ENCODE measurements at places on chromosomes 2 and 18. TPM values are rescaled to one million over a fixed set of nuclear protein-coding genes. Genes with fewer than 3 reads are reported as not detected.

GRCh38 chr2:204638471-204639194 is 93.4 kb downstream of the PARD3B start:
- no peaks in the 10 kb centered on the region for H3K4me1 ChIP-seq
- H3K36me3 ChIP-seq = no peaks in the 10 kb centered on the region
- no peak for DNase-seq
- H3K27ac ChIP-seq = no peak overlapping the region

DNA sequence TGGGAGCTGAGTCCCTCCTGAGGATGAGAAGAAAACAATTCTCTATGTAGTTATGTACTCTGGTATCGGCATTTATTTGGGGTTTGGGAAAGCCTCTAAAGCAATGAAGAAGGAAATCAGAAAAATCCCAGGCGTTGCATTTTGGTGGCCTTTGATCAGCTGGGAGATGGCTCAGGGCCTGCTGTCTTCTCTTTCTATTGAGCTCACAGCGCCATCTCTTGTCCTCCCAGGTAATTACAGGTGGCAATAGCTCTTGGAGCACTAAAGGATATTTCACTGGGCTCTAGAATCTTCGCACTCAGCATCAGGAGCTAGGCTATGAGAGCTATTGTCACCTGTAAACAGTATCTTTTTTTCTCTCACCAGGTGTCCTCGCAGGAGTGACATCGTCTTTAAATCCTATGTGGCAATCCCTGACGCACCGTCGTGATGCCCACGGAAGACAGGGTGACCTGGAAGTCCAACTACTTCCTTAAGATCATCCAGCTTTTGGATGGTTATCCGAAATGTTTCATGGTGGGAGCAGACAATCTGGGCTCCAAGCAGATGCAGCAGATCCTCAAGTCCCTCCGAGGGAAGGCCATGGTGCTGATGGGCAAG is 76.1 kb upstream of the PMAIP1 start:
- H3K27me3 ChIP-seq = no peaks in the 10 kb centered on the region
- H3K4me1 ChIP-seq = no peaks in the 10 kb centered on the region
- H3K36me3 ChIP-seq = no peaks in the 10 kb centered on the region
- DNase-seq = no peak
- no peak overlapping the region for H3K4me3 ChIP-seq

GRCh38 chr2:144586476-144586875 is 66.6 kb upstream of the ZEB2 start:
- no peaks in the 10 kb centered on the region for H3K36me3 ChIP-seq
- no peak for DNase-seq
- H3K27ac ChIP-seq = no peak overlapping the region
- H3K4me1 ChIP-seq = no peaks in the 10 kb centered on the region

DNA sequence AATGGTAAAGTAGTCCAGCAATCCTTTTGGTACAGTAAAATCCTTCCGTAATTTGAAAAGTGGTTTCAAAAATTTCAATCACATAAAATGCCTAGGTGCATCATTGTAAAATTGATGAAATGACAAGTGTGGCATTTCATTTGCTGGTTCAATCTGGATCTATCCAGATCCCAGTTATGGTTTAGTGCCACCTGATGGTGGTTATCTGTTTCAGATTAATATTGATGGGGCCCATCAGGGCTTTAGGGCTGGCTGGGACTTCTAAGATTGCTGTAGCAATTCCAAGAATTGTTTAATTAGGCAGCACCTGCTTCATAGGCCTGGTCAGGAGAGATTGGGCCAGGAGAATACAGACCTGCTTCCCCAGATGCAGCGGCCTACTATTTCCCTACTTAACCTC is 55.5 kb upstream of the PIK3C3 start:
- no peaks in the 10 kb centered on the region for H3K27me3 ChIP-seq
- no peaks in the 10 kb centered on the region for H3K4me1 ChIP-seq
- H3K27ac ChIP-seq = no peak overlapping the region
- H3K4me3 ChIP-seq = no peak overlapping the region
- no peak for DNase-seq

Gene ZC3H6
- 9.4 TPM for polyA plus RNA-seq

GRCh38 chr2:111061191-111061590 is 59.5 kb upstream of the BCL2L11 start:
- no peak for DNase-seq
- H3K4me1 ChIP-seq = no peaks in the 10 kb centered on the region
- no peaks in the 10 kb centered on the region for H3K27me3 ChIP-seq

DNA sequence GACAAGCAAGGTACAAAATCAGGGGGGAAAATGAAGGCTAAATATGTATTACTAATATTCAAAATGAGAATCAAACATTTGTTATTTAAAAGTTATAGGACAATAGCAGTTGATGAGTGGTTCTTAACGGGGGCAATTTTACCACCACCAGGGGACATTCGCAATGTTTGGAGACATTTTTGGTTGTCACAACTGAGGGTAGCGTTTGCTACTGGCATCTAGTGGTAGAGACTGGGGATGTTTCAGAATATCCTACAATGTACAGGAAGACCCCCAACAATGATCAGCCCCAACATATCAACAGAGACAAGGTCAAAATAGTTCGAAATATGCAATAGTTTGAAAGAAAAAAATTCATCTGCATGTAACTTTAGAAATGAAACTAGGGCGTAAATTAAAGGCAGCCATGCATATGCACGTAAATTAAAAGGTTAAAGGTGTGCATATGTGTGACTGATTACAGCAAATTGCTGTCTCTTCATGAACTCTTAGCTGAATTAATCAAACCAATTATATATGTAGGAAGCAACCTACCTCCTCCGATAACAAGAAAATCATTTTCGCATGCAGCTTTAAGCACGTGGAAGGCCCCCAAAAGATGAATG is 61.2 kb upstream of the CUL3 start:
- peak; percentile 24 for DNase-seq
- H3K27me3 ChIP-seq = no peaks in the 10 kb centered on the region
- no peaks in the 10 kb centered on the region for H3K36me3 ChIP-seq

Gene MSTN
- polyA plus RNA-seq = not detected

DNA sequence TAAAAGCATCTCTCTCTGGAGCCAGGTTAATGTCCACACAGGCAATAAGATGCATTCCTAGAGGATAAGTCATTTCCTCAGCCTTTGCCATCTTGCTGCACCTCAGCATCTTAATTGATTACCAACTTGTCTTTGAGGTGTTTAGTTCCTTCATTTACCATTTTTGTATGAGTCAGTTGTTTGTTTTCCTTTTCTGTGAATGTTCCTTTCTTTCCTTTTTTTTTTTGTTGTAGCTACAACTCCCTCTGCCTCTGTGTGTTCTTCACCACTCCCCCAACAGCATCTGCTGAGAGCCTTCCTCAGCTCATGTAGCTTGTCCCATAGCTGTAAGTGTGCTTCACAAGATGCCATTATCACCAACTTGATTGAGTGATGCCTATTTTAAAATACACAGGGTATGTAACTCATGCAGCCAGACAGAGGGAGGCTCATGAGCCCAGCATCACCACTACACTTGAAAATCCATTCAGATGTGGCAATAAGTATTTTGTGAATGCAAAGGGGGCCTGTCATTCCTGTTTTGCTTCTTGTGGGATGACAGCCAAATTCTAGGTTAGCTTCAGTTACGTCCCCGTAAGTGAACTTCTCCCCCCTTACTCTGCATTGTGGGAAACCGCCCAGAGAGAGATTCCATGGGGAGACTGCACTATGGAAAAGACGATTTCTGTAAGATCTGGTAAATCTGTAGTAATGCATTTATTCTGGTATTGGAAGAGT is 315.9 kb upstream of the ZEB2 start:
- no peak for DNase-seq
- no peak overlapping the region for H3K27ac ChIP-seq
- no peak overlapping the region for H3K4me3 ChIP-seq
- H3K27me3 ChIP-seq = no peaks in the 10 kb centered on the region
- H3K36me3 ChIP-seq = no peaks in the 10 kb centered on the region
